ENCODE measurements at places on chromosomes 2 and 18.

DNA sequence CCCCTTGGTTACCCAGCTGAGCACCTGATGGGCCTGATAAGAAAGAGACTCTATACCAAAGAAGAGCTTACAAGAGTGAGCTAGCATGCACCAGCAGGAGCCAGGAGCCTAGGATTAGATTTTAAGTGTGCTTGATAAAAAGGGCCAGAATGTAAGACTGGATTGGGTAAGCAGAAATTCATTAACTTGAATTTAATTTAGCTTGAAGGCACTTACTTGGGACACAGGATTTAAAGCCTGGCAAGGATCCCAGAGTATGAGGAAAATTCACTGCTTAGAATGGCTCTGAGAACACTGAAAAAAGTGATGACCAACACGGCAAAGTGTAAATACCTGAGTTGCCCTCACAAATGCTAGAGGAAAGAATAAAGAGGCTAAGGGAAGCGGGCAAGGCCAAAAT, 91.3 kb upstream of the RBBP8 start:
- no peak for DNase-seq

- DNase-seq, result no peak
These were observed 20.6 kb downstream of the EHD3 start for GRCh38 chr2:31254237-31255203.

DNA sequence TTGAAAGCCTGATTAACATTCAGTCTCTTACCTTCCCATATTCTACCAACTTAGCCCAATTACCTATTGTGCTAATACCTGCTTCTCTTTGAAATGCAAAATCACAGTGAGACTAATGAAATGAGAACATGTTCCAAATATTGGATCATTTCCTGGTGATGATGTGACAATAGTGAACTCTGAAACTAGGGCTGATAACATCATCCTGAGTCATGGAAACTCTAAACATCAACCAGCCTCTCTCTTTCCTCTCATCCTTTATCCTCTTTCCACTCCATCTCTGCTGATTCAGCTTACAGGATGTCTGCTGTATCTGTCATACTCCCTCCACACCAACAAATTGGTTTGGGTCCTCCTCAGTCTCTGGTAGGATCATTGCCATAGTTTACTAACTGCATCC, 98.8 kb upstream of the NCKAP5 start:
- no peak for DNase-seq

DNA sequence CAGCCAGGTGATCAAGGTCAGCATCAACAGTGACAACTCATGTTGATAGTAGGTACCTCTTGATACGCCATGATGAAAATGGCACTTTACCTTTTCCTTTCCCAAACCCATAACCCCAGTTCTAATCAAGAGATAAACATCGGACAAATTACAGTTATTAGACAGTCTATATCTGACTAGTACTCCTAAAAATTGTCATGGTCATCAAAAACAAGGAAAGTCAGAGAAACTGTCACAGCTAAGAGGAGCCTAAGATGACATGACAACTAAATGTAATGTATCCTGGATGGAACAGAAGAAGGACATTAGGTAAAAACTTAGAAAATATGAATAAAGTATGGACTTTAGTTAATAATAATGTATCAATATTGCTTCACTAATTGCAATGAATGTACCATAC, 97.1 kb upstream of the DNMT3A start:
- DNase-seq, result no peak

GRCh38 chr2:61620244-61621159, 82.3 kb upstream of the XPO1 start:
- DNase-seq, result no peak

DNA sequence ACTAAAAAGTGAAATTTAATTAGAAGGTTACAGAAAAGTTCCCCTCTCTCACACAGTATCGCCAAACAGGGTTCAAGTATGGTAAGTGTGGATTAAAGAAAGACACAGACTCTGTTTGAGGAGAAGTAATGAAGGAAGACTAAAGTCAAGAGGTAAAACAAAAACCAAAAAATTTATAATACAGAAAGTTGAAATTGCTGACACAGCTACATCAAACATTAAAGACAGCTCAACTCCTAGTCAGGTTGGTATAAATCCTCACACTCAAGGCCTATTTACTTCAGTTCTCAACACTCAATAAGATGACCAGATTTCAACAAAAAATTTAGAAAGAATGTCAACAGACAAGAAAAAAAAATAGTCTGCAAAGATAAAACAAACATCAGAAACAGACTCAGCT, 300.5 kb upstream of the LINC00305 start:
- no peak for DNase-seq

DNA sequence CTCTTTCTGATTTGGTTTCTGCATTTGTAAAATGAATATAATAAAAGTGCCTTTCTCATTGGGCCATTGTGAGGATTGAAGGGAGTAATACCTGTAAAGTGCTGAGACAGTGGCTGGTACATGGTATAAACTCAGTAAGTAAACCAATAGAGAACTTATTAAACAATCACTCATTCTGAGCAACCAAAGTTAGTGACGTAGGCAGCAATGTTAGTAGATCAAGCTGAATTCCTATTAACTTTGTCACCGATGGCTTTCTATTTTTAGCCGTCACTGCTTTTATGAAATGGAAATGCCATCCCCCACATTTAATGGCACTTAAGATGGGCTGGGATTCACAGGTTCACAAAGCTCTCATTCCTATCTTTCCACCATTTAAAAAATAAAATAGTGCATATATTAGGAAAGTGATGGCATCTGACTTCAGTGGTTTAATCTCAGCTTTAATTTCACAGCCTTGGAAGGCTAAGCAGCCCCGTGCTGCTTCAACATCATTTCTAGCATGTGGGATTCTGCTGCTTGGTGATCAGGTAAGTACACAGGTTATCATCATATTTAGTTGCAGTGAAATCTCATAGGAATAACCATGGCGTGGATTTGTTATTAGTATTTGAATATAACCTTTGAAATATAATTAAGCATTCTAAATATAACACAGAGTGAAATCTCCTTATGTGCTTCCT, 17.6 kb upstream of the PPP4R1 start:
- DNase-seq, result no peak

DNA sequence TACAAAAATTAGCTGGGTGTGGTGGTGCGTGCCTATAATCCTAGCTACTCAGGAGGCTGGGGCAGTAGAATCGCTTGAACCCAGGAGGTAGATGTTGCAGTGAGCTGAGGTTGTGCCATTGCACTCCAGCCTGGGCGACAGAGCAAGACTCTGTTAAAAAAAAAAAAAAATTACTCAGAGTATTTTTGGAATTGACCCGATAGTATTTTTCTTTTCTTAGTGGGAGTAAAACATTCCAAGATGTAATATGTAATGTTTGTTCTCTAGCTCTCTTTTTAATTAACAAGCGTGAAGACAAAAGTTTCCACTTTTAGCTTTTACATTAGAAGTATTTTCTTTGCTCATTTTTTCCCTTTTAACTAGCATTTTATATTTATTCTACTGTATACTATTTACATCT, 12.0 kb upstream of the TMEM18 start:
- DNase-seq, result no peak

All from stimulated activated CD4-positive, alpha-beta T cell treated with anti-CD3 and anti-CD28 coated beads, Interleukin-15, amount 100 ng/mL, for 48 hours (primary cell).